NCI-H187 (cell line): ENCODE measurements at places on chromosomes 6 and 20.

GRCh38 chr20:50341880-50342637, 151.4 kb downstream of the CEBPB start:
- peak; percentile 91 for DNase-seq

- DNase-seq = no peak
These were observed 27.8 kb downstream of the BAK1 start for GRCh38 chr6:33552252-33552651.

GRCh38 chr6:37538107-37538506, 38.4 kb upstream of the CCDC167 start:
- no peak for DNase-seq

DNA sequence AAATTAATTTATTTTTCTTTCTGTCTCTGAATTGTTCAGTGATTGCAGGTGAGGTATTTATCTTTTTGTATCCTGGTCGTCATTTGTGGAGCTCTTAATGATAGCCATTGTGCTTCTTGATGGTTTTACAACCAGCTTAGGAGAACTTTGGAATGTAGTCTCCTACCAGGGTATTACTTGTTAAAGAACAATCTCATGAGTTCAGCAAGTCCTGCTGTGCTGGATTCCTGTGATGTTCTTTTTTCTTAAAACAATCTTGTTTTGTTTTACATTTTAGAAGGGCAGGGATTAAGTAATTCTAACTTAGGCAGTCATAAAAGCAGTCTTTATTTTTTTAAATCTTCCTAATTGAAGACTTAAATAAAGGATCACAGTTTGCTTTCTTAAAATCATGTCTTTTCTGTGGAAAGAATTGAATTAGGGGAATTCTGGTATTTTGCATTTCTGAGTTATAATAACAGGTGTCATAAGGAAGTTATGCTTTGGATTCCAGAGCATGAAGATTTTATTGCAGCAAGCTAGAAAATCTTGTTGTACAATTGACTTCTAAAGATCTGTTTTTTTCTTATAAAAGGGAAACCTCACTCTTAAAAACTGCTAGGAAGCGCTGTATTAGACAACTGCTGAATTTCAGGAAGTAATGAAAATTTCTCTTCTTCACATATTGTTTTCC, 23.7 kb downstream of the RIOK1 start:
- DNase-seq = no peak

- no peak for DNase-seq
These were observed 12.2 kb upstream of the LRP11 start for GRCh38 chr6:149876241-149876933.

GRCh38 chr6:7432391-7433120, 42.9 kb downstream of the RIOK1 start:
- no peak for DNase-seq

DNA sequence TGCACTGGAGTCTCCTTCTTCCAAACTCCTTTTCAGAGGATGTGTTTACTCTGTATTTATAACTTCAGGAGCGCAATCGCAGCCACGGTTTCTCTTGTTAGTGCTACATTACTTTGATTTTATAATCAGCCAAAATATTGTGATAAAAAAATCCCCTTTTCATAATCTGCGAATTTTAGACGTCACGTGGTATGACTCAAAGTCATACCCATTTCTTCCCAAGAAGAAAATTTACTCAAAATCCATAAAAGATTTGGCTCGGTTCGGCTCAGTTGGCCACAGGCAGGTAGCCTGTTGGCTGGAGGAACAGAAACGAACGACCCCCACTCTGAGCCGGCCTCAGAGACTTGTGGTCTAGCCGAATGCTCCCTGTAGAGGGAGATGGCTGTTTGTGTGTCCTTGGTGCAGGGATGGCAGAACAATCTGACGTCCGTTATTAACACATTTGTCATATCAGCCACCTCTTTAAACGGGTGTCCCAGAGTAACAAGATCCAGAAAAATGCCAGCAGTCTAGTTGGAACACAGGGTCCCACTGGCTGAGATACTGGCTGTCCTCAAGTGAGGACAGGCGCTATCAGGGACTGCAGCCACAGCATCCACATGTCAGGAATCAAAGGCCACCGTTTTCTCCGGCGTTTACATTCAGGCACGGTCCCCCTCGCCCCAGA, 247.6 kb downstream of the DLL1 start:
- no peak for DNase-seq

GRCh38 chr6:166085500-166085899, 82.2 kb downstream of the TBXT start:
- DNase-seq = no peak

- DNase-seq = no peak
These were observed 210.0 kb upstream of the SNX9 start for GRCh38 chr6:157613011-157613522.

- no peak for DNase-seq
These were observed 70.5 kb upstream of the FAM184A start for GRCh38 chr6:119148825-119149525.
